Coronary artery (tissue), 2 donors: ENCODE measurements at places on chromosomes 7 and 10.

DNA sequence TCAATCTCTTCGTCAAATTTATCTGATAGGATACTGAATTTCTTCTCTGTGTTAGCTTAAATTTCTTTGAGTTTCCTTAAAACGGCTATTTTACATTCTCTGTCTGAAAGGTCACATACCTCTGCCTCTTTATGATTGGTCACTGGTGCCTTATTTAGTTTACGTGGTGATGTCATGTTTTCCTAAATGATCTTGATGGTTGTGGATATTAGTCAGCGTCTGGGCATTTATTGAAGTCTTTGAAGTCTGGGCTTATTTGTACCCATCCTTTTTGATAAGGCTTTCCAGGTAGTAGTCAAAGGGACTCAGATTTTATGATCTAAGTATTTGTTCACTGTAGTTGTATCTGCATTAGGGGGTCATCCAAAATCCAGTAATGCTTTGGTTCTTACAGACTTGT, 1407.5 kb upstream of the LRRTM3 start:
- DNase-seq: no peak

DNA sequence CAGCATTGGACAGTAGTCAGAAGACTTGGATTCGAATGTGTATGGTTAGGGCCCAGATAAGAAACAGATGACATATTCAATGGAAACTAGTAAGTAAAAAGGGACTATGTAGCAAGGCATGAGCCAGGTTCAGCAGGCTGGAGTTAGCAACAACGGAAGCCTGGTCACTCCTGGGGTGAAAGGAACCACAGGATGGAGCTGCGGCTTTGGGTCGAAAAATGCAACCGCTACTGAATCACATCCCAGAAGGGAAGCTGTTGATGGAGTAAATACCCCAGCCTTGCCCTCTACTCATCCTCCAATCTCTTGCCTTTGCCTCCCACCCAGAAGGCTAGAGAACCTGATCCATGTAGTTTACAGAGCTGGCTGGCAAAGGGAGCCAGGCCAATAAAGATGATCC, 37.5 kb upstream of the EGR2 start:
- DNase-seq: no peak

GRCh38 chr10:130989670-130990232, 321.8 kb downstream of the TCERG1L start:
- DNase-seq: no peak

GRCh38 chr10:69653561-69653960, 23.5 kb downstream of the FAM241B start:
- no peak for DNase-seq

DNA sequence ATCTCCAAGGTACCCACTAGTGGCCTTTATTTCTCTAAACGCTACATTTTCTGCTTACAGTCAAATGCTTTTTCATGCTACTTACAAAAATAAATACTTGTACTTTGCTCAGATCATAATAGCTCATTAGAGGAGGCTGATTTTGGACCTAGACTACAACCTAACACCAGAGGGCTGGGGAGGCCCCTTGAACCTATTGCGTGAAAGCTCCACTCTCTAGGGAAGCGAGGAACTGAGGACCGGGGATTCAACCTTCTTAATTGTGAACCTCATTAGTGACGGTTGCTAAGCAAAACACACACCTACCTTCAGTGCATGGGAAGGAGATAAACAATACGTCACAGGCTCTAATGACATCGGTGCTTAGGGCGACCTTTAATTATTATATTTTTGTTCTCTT, 92.1 kb downstream of the EBF3 start:
- DNase-seq: no peak

GRCh38 chr10:132062116-132062515, 3.6 kb upstream of the JAKMIP3 start:
- DNase-seq: peak; percentile 45

DNA sequence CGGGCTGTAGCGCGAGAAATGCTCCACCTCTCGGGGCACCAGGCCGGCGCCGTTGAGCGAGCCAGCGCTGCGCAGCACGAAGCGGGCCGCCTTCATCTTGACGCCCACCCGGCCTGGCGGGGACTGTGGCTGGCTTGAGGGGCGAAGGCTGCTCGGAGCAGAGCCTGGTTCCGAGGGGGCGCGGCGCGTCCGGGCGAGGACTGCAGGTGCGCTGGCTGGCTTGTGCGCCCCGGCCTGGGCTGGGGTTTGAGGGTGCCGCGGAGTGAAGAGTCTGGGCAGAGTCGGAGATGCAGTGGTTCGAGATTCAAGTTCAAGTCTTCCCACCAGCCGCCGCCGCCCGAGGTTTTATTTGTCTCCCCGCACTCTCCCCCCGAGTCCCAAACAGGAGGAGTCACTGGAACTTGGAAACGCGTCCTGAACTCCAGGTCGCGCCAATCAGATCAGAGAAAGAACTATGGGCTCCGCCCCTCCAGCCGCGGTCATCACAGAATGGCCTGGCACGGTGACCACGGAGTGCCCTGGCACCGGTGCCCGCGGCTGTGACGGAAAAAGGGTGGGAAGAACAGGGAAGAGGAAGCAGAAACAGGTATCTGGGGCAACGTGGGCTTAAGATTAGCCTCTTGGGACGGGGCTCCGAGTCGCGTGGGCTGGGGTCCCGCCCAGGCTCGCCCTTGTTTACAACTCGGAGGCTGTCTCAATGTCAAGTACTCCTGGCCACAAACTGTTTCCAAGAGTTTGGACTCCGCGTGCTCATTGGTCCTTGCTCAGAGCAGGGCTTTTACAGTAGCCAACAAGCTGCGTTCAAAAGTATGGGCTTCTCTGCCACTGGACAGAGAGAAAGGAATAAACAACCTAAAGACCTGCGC, at the start of gene PDK4:
Gene PDK4, minus strand, starts transcription at position 319 of the 866 bp plus-strand sequence. Its CDS starts 223 bp downstream, at position 96.
- peak; percentile 99 for DNase-seq

DNA sequence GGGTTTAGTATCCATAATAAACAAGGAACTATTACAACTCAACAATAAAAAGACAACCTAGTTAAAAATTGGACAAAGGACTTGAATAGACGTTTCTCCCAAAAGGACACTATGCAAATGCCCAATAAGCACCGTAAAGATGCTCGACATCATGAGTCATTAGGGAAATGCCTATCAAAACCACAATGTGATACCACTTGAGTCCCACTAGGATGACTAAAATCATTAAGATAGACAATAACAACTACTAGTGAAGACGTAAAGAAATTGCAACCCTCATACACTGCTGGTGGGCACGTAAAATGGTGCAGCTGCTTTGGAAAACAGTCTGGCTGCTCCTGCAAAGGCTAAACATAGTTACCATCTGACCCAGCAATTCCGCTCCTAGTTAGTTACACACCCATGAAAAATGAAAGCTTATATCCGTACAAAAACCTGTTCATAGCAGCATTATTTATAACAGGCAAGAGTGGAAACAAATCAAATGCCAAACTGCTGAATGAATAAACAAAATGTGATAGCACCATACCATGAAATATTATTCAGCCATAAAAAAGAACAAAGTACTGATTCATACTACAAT, 17.3 kb downstream of the CCDC3 start:
- DNase-seq: no peak

GRCh38 chr7:69656890-69657289, 58.6 kb downstream of the AUTS2 start:
- no peak for DNase-seq
